Caco-2 (cell line): ENCODE measurements at places on chromosomes 6 and 20. TPM values are rescaled to one million over a fixed set of nuclear protein-coding genes. Genes with fewer than 3 reads are reported as not detected.

GRCh38 chr20:63174309-63175037 lies 41.5 kb downstream of the YTHDF1 start:
- DNase-seq, result no peak

- DNase-seq, result no peak
Measured at GRCh38 chr6:169156108-169156792, 97.4 kb downstream of the THBS2 start.

- no peak for DNase-seq
Measured at GRCh38 chr6:30938730-30939129, 2.0 kb upstream of the MUCL3 start.

DNA sequence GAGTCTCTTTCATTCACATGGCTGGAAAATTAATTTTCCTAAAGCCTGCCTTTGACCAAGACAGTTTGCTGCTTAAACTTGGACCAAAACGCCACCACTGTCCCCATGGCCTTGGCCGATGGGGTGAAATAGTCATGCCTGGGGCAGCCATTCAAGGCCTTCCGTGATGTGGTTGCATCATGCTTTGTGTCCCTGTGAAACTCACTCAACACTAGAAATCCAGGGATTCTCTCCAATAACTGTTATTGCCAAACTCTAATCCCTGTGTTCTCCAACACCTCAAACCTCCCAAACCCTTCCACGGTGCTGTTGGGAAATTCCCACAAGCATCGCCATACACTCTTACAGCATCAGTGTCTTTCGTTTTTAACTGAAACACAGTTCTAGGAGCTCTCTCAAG lies 1.4 kb upstream of the TXNDC5 start:
- no peak for DNase-seq

DNA sequence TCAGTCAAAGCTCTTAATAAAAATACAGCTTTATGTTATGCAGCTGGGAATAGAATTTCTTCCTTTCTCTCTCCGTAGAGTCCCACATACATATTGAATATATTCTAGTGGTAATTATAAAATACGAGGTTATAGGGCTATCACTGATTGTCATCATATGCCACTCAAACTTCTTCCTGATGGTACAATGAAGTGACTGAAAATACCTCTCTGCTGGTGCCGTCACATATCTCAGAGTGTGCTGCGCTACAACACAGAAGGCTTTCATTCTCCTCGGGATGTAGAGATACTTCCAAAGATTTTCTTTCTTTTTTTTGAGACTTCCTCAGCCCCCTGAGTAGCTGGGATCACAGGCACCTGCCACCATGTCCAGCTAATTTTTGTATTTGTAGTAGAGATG lies 249.9 kb downstream of the BTBD9 start:
- no peak for DNase-seq

DNA sequence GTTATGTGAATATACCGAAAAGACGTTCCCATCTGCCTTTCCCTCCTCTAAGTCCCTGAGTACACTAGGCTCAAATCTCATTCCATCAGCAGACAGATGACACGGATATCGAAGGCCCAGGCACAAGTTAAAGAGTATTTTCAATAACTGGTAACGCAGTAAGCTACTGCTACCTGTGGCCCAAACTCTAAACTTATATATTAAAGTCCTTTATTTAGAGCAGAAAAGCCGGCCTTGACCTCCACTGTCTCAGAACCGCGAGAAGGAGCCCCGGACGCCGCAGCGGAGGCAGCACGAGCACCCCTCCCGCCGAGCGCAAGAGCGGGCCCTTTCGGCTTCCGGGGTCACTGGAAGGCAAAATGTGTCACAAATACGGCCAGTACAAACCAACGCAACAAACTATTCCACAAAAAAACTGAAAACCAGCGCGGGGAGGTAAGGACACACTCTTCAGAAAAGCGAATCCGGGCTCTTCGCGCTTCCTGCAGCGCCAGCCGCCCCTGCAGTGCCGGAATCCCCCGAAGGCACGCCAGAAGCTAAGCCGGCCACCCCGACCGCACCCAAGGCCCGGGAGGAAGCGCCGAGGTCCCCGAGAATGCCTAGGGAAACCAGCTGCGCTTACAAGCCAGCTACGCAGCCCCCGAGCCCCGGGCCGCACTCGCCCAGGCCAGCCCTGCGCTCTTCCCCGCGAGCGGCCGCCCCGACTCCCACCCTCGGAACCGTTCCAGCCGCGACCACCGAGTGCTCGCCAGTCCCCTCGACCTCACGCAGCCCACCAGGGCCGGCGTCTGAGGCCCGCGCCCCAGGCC lies 681 bp downstream of the DIDO1 start:
- DNase-seq, result peak; percentile 70

DNA sequence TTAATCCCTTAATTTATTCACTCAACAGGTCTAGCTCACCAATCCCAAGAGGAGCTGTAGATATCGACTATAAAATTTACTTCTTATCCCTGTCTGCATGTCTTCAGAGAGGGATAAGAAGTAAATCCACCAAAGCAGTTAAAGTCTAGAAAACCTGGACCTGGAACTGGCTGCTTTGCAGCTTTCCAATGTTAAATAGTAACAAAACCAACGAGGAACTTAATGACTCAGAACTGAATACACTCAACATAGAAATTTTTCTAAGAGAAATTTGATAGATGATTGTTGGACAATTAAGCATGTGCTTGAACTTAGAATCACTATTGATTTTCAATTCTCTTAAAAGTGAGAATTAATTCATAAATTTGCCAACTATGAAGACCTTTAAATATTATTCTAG lies 11.5 kb upstream of the TMEM244 start:
- DNase-seq, result no peak

GRCh38 chr6:151679081-151679480 lies 128.4 kb upstream of the ESR1 start:
- DNase-seq, result no peak

Gene MTFR2
- 15.1 and 18.5 TPM in 2 replicates for total RNA-seq

Gene CTCFL
- total RNA-seq, result not detected in 2 replicates

Gene IPCEF1
- total RNA-seq, result 1.4 and 1.9 TPM in 2 replicates

DNA sequence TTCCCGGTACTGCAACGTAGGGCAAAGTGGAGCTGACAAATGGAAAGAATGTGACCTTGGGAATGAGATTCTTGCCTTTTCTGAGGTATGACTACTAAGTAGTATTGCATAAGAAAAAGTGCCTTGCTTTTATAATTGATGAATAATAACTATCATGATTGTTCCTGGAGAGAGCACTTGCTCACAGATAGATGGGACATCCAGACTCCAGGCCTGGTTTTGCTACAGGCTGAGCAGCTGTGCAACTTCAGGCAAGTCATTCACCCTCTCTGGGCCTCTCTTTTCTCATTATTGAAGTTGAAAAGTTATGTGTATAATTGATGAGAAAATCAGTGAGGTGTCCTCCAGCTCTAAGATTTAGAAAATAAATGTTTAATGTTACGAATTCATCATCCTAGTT lies 53.6 kb upstream of the MBOAT1 start:
- no peak for DNase-seq

Gene CLPSL1
- not detected in 2 replicates for total RNA-seq

- no peak for DNase-seq
Measured at GRCh38 chr6:54044059-54044458, 67.2 kb upstream of the MLIP start.

Gene CCN2
- total RNA-seq, result 13.8 and 16.1 TPM in 2 replicates

Gene GPLD1
- 9.0 and 10.1 TPM in 2 replicates for total RNA-seq

- DNase-seq, result no peak
Measured at GRCh38 chr6:15077961-15078360, 167.9 kb upstream of the JARID2 start.

DNA sequence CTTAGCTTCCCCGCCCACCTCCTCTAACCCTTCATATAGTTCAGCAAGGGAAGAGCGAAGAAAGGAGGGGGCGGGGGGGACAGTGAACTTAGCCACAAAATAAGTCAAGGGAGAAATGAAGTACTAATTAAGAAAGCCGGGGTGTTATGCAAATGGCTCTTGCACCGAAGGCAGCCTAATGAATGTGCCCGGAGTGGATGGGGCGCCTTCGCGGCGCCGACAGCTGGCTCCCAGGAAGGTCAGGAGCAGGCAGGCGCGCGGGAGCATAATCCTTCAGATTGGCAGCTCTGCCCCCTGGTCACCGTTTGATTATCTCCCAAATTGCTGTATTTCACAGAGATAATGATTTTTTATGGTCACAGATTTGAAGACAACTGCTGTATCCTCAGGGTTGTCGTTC lies 395.1 kb downstream of the TFAP2B start:
- DNase-seq, result no peak

- no peak for DNase-seq
Measured at GRCh38 chr20:45336530-45337366, 11.5 kb downstream of the SDC4 start.

DNA sequence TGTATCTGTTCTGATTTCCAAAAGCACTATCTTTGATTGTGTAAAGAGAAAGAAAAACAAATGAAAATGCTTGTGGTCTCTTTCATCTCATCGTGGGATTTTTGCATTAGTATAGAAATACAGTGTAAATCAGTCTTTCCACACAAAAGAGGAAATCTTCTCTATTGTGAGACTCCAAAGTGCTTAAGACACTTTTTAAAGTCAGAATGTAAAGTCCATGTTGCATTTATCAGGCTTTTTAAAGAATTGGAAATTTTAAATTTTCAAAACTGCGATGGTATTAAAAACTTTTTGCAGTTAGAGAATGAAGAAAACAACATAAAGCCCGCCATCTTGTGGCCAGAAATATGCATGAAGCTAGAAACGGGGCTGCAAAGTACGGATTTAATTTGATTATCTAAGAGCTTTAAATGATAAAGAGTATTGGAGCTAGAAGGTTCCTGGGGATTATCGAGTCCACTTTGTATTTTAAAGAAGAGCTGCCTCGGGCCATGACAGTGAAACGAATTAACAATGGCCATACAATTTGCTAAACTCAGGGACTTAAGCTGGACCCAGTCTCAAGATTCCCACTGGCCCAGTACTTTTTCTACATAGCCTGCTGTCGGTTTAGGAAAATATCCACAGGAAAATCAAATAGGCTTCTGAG lies 339.6 kb downstream of the ARHGAP18 start:
- peak; percentile 24 for DNase-seq

Gene EPPIN
- not detected in 2 replicates for total RNA-seq

- DNase-seq, result peak; percentile 41
Measured at GRCh38 chr6:24876499-24877465, 59.0 kb downstream of the RIPOR2 start.

GRCh38 chr20:50029697-50030461 lies 47.1 kb downstream of the SNAI1 start:
- peak; percentile 91 for DNase-seq

Gene GMDS
- 25.5 and 31.1 TPM in 2 replicates for total RNA-seq
